ENCODE measurements at places on chromosomes 12 and 14.

DNA sequence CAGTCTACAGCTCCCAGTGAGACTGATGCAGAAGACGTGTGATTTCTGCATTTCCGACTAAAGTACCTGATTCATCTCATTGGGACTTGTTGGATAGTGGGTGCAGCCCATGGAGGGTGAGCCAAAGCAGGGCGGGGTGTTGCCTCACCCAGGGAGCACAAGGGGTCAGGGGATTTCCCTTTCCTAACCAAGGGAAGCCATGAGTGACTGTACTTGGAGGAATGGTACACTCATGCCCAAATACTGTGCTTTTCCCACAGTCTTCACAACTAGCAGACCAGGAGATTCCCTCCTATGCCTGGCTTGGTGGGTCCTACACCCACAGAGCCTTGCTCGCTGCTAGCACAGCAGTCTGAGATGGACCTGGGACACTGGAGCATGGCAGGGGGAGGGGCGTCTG, 21.0 kb upstream of the ABCC9 start:
- no peak for DNase-seq

DNA sequence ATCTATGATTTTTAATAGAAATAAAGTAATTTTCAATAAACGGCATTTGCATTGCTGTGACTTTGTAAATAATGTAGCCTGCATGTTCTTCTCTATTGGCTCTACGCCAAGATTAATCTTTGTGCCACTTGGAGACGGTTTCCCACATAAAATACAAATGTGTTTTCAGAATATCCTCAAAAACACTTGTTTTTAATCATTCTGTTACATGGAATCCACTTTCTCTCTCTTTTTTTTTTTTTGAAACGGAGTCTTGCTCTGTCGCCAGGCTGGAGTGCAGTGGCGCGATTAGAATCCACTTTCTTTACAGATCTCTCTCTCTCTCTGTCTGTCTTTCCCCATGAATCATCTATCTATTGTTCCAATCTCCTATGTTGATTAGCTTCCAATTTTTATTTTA, 22.8 kb upstream of the SSPN start:
- DNase-seq = no peak

DNA sequence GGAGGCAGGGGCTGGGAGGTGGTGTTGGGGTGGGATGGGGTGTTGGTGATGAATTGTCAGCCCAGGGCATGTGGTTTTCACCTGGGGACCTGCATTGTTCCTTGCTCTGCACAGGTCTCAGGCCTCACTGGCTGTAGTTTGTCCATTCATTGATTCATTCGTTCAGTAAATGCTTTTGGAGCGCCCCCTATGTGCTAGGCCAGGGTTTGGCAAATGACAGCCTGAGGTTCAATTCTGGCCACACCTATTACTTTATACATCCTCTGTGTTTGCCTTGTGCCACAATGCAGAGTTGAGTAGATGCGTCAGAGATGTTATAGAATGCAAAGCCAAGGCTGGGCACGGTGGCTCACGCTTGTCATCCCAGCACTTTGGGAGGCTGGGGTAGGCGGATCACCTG, 4.7 kb downstream of the ADCK1 start:
- peak; percentile 17 for DNase-seq

DNA sequence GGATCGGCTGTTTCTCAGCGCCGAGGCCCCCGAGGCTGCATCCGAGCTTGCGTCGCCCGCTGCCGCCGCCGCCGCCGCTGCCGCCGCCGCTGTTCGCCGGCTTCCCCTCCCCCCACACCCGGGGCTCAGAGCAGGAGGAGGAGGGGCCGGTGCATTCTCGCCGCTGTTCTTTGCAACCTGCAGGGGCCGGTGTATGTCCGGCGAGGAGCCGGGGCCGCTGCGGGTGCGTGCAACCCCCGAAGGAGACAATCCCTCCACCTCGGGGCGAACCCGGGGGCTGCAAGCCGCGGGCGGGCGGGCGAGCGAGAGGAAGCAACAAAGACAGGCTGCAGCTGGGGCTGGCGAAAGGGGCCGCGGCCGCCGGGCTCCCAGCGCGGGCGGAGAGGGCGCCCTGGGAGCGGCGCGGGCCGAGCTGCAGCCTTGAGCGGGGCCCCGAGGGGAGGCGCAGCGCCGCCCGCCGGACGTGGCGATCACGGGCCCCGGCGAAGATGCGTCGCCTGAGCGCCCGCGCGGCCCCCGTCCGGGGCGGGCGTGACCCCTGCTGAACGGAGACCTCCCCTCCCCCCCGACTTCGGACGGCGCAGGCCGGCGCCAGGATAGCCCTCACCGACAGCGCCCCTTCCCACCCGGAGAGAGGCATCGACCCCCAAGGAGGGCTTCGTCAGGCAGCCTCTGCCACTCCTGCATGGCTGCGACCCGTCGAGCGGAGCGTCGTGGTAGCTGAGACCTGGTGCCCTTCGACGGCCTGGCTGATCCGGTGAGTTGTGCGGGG, 702 bp downstream of the FAM222A start:
- DNase-seq = no peak

GRCh38 chr14:75831952-75832351, 149.8 kb downstream of the TGFB3 start:
- DNase-seq = no peak

- DNase-seq = no peak
These were observed 96.7 kb downstream of the NUBPL start for GRCh38 chr14:31657917-31658316.

DNA sequence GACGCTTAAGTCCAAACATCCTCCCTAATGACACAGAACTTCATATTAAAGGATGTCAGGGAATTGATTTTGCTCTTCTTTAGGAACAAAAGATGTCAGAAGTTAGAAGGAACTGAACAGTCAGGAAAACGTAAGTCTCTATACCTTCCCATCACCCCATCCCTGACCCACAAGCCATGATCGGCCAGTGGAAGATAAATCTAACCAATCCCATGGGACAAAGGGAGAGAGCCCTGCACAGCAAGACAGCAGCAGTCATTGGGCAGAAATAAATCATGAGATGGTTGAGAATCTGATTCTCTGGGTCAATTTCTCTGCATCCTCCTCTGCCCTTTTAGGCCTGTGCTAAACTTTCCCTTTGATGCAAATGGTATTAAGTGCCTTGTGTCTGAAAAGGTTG, 414.9 kb downstream of the RGS6 start:
- no peak for DNase-seq

GRCh38 chr12:1553987-1554982, 40.1 kb downstream of the FBXL14 start:
- no peak for DNase-seq

- no peak for DNase-seq
These were observed 172.4 kb upstream of the SOX5 start for GRCh38 chr12:24121911-24122310.

GRCh38 chr12:57124261-57124877, 3.9 kb upstream of the LRP1 start:
- DNase-seq = peak; percentile 71

DNA sequence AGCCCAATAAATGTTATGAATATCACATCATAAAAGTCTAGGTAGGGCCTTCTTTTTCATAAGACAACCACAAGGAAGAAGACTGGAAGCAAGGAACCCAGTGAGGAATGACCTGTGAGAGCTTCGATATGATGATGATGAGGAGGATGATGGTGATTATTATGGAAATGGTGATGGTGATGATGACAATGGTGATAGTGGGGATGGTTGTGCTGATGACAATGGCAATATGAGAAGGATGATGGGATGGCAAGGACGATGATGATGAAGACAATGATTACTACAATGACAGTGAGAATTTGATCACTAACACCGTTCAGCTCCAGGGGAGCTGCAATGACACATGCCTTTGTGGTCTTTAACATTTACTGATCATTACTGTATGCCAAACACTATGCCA, 7.7 kb upstream of the CKAP4 start:
- no peak for DNase-seq

DNA sequence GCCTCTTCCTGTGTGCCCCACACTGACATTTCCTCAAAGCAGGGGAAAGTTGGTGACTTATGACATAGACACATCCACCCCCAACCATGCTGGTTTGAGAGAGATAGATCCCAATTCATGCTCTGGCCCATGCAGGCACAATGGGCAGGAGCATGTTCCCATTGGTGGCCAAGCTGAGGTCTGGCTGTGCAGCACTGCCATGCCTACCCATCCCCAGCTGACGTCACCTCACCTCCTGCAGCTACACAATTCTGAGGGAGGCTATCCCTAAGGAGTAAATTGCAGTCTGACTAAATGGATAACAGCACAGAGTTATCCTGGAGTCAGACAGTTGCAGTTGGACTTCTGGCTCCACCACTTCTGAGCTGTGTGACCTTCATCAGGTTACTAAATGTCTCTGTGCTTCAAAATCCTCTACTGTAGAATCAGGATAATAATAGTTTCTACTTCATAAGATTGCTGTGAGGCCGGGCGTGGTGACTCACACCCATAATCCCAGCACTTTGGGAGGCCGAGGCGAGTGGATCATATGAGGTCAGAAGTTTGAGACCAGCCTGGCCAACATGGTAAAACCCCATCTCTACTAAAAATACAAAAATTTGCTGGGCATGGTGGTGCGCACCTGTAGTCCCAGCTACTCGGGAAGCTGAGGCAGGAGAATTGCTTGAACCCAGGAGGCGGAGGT, 323.9 kb downstream of the BCL11B start:
- no peak for DNase-seq

GRCh38 chr12:90250766-90251165, 542.1 kb upstream of the ATP2B1 start:
- DNase-seq = no peak

DNA sequence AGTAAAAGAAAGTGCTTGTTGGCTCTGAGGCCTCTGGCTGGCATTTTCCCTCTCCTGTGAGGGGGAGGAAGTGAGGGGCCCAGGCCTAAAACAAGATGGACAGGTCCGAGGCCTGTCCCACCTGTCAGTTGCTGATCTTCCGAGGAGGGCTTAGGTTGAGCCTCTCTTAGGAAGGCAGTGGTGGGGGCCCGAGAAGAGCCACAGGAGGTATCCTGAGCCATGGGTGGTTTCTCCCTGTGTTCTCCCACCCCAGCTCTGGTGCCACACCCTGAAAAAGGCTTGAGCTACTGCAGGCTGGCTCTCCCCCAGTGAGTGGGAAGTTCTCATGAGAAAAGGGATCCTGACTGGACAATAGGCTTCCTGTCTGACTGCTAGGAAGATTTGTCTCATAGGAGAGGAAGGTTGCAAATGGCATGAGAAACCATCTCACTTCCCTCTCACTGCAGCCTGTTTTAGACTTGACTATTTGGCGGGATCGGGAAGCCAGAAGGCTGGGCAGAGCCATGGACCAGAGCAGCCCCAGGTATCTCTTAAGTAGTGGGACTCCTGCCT, 72.1 kb upstream of the SRSF5 start:
- no peak for DNase-seq

- DNase-seq = no peak
These were observed 124.4 kb upstream of the KRR1 start for GRCh38 chr12:75635606-75636444.

DNA sequence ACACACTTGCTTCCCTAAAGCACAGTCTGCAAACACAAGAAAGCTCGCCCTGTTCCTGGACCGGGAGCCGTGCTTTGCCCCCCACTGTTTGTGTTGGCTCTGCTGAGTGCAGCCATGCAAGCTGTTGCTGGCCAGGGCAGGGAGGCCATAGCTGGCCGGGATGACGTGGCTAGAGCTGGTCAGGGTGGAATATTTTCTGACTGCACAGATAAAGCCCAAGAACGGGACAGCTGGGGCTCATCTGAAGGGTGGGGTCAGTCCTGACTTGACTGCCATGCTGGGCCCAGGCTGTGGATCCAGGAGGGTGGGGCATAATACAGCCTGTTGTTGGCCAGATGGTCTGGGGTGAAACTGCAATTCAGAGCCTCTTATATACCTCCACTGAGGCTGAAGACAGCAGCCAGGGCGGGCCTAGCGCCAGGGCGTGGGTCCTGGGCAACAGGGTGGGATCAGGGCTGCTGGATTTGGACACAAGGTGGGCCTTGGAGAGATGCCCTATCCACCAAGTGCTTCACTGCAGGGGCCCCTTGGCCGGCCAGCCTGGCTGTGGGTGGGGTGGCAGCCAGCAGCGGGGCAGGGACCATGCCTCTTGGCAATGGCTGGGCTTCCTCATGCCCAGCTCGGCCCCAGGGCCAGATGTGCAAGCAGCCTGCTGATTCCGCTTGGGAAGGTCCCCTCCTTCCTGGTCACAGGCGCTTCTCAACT, 14.8 kb downstream of the KMT5A start:
- DNase-seq = no peak

DNA sequence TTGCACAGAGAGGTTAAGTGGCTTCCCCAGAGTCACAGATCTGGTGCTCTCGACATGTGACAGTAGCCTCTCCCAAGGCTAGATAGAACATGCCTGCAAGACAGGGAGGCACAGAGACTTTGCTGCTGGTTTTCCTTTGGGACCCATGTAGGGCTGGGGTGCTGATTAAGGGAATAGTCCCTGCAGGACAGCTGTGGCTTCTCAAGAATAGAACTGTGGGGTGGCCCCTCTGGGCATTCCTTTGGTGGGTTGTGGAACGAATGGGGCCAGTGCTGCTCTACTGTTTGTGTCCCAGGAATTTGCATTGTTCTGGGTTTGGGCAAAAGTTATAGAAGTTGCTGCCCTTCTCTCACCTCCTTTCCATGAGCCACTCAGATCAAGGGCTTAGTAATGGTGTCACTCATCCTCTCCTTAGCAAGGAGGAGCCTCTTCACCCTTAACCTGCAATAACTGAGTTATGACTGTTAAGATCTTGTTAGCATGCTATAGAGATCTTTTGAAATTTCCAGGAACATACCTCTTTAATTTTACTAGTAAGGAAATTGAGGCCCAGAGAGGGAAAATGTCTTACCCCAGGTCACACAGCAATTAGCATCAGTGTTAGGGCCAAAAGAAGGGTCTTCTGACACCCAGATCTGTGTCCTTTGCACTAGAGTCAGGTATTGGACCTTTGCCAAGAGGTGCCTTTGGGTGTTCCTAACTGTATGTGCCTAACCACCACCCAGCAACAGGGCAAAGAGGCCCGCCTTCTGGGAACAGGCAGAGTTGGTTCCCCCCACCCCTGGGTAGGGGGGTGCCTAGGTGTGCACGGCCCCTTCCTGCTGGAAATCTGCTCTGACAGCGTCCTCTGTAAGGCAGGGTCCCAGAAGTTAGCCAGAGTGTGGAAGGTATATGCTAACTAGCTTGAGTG, 31.4 kb downstream of the CD9 start:
- peak; percentile 21 for DNase-seq

GRCh38 chr12:54350743-54351142, 13.5 kb downstream of the GPR84 start:
- no peak for DNase-seq

DNA sequence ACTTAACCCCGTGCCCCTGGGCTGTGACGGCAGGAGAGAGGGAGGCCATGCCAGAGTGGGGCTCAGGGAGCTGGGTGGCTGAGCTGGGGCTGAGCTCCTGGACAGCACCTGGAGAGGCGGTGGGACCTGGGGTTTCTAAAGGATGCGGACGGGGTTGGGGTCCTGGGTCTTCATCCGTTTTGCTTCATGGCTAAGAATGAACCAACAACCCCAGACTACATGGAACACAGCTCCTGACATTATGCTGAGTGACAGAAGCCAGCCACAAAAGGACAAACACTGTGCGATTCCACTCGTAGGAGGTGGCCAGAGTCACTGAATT, 60.6 kb downstream of the NCOR2 start:
- no peak for DNase-seq

DNA sequence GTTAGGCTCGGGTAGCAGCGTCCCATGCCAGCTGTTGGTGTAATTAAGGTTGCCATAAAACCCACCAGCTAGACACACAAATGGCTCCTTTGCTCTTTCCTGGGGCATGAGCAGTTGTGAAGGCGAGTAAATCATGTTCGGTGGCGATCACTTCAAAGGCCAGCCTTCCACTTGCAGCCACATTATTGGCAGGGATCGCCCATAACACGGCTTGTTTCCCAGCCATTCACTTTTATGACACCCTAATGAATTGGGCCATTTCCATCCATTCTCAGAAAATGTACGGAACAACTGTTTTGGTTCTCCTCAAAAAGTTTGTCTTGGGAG, 63.4 kb downstream of the BEGAIN start:
- no peak for DNase-seq
